ENCODE measurements at places on chromosomes 6 and 20.

DNA sequence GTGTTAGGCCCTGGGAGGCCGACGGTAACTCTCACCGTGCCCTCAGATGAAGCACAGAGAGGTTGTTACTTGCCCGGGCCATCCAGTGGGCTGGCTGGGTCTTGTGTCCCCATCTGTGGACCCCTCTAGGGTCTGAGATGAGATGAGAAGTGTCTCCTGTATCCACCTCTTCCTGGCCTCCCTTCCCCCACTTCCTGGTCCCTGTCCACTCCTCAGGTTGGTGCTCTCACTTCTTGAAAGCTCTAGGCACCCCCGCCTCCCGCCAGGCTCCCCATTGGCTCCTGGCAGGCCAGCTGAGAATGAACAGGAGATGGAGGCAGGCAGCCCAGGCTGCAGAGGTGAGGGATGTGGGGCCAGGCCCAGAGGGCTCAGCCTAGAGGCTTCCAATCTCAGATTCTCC, 1.5 kb downstream of the MMP24OS start:
- DNase-seq = no peak

DNA sequence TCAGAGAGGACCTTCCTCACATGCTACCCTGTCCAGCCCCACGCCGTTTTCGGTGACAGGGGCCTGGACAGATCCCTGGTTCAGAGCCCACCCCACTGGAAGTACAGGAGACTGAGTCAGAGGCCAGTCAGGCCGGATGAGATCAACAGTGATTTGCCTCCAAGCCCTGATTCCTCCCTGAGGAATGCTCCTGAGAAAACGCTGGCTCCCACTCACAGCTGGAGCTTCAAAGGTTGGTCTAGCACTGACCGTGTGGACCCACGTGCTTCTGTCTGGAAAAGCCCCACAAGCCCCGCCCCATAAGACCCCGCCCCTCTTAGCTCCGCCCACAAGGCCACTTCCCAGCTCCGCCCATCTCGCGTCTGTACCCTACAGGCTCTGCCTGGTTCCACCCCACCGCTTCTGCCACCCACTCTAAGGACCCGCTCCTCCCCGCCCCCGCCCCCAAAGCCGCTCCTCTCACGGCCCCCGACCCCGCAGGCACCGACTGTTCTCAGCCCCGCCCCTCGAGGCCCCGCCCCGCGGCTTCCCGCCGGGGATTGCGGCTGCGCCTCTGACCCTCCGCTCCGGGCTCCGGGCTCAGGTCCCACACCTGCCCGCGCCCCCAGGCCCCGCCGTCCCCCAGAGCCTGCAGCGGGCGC, 64.9 kb upstream of the BHLHE23 start:
- DNase-seq = no peak

GRCh38 chr6:8074213-8074612, 10.0 kb upstream of the BLOC1S5 start:
- DNase-seq = no peak

GRCh38 chr6:85585741-85586140, 7.9 kb downstream of the SNX14 start:
- DNase-seq = no peak

- DNase-seq = no peak
Measured at GRCh38 chr6:160378882-160379281, 30.7 kb downstream of the SLC22A3 start.

DNA sequence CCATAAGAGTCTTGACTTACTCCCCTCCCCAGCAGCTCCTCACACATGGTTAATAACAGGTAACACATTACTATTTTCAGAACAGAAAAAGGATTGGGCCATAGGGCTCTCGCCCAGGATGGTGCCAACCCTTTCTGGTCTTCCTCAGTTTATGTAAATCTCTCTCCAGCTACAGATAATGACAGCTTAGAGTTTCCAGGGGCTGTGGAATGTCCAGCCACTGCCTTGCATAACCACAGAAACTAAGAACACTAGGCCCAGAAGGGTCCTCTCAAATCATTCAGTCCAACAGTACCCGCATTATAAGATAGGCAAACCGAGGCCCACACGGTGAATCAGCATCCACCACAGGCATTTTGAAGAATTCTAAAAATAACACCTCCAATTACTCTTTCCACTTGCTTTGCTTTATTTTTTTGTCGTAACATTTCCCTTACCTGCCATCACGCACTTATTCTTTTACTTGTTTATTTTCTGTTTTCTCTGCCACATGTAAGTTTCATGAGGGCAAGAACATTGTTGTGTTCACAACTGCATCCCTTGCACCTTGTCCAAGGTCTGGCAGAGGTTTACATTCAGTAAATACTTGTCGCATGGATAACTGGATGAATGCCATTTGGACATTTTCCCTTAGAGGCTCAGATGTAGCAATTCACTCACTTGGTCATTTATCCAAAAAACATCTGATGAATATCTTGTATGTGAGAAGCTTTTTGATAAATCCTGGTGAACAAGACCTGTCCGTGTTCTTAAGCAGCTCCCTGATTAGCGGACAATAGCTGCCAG, 6.4 kb upstream of the SDC4 start:
- no peak for DNase-seq

DNA sequence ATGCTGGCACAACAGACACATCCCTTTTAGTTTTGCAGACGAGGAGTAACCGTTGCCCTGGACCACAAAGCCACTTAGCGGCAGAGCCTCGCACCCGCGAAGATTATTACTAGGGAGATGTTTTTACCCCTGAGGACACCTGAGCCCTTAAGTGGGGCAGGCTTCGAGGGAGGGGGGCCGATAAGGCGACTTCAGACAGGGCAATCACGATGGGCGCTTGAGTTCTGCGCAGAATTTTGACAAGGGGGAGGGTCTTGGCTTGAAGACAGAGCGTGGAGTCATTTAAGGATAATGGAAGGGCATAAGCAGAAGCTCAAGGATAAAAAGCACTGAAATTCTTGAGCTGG, 650 bp upstream of the TTK start:
- DNase-seq = peak; percentile 26
